Activated CD4-positive, alpha-beta T cell treated with anti-CD3 and anti-CD28 coated beads for 48 hours (primary cell): ENCODE measurements at places on chromosomes 12 and 14.

- DNase-seq = no peak
These were observed 38.3 kb downstream of the LRCOL1 start for GRCh38 chr12:132572106-132572505.

DNA sequence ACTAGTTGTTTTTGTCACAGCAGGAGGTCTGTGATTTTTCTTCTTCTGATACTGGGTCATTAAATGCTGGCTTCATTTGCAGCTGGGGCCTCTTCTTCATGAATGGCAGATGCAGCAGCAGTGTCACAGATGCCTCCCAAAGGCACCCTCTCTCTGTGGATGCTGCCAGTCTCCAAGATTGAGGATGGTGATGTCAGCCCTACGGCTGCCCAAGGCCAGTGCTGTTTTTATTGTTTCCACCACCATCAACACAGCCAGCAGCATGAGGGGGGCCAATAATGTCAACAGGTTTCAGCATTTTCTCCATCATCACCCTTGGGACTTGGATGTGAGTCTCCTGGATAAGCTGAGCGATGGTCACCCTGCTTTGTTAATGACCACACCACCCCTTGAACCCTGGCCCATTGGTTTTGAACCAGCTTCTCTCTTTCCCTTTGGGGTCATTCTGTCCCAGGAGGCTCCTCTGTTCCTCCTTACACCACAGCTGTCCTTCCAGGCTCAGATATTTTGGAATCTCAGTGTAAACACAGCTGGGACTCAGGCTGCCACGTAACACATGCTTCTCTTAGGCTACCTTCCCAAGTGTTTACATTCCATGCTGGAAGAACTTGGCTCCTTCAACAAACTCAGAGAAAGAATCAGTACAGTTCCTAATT, 151.7 kb upstream of the DDHD1 start:
- DNase-seq = no peak

DNA sequence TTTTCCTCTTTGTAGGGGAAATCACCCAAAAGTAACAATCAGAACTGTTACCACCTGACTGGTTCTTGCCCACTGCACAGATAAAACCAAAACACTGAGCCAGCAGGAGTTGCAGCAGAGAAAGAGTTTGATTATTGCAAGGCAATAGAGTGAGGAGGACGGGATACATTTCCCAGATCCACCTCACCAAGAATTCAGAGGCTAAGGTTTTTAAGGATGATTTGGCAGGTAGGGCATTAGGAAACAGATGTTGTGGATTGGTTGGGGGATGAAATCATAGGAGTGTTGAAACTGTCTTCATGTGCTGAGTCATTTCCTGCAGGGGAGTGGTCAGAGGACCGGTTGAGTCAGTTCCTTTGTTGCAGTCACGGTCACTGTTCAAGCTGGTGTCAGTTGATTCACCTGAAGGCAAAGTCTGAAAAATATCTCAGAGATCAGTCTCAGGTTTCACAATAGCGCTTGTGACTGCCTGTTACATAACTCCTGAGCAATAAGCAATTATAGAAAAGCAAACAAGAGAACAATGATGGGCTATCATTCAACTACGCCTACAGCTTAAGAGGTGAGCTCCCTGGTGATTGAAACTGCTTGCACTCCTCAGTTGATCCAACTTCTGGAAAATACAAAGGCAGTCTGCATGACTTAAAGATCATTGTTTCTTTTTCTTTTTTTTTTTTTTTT, 20.3 kb upstream of the AMN1 start:
- DNase-seq = peak; percentile 77

DNA sequence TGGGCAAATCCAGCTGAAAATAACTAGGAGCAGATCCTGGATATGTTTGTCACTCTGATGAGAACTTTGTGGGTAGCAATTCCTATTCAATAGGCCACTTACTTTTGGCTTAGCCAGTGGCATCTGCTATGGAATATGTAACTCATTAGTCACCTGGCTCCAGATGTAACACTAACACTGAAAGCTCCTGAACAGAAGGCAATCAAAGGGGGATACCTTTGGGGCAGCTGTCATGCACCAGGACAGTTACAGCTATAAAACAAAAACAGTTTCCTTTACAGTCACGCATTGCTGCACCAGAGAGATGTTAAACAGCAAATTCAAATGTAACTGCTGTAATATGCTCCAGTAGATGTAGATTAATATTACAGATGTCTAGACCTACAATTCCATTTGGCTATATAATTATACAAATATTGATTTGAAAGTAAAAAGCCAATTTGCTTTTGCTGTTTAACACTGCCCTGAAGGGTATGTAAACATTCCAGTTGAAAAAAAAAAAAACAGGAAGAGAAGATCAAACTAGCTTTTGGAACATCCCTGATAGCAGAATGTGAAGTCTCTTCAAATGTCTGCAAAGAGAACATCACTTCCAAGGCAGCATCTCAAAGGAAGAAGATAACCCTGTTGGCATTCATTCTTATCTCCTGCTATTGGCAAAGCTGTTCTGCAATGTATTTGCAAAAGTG, 18.4 kb downstream of the RACGAP1 start:
- no peak for DNase-seq

- no peak for DNase-seq
These were observed 30.9 kb upstream of the LUM start for GRCh38 chr12:91142221-91142631.

DNA sequence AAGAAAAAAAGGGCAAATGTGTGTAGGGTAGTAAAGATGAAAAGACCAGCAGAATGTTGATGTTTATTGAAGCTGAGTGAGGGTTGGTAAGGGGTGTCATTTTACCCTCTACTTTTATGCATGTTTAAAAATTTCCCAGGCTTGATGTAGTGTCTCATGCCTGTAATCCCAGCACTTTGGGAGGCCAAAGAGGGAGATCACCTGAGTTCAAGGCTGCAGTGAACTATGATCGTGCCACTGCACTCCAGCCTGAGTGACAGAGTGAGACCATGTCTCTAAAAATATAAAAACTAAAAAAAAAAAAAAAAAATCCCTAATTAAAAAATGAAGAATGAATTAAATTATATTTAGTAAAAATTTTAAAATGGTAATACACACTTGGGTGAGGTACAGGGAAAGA, 8.5 kb downstream of the SEL1L start:
- DNase-seq = no peak

DNA sequence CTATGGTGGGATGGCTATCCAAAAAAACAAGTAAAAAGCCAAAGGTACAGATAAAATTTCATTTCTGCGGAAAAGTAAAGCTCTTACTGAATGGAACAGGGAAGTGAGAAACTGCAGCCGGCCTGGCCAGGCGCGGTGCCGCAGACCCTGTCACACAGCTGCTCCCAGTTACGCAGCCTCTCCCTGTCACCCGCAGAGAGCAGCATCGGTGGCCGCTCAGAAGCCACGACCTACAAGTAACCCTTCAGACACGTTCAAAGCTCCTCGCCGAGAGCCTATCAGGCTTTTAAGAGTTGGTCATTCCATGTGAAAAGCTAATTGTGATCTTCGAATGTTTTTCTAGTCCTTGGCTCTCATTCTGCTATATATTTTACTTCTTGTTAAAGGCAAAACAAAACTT, 11.0 kb upstream of the ANKLE2 start:
- DNase-seq = no peak

GRCh38 chr12:67651132-67651695, 2.7 kb downstream of the DYRK2 start:
- DNase-seq = peak; percentile 40

DNA sequence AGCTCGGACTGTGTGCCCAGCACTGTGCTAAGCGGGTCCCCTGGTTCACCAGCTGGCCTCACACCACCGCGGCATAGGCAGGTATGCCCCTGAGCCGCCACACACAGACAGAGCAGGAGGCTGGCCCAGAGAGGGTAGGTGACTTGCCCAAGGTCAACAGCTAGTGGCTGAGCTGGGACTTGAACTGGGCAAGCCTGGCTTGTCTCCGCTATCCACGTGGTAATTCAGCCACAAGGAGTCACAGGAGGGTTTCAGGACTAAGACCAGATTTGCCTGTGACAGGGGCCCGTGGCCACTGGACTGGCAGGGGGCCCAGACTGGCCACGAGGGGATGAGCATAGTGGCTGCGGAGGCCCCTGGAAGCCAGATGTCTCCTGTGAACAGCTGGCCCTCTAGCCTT, 47.7 kb downstream of the NCOR2 start:
- DNase-seq = no peak

- no peak for DNase-seq
These were observed 100.5 kb upstream of the SSTR1 start for GRCh38 chr14:38107216-38107631.

GRCh38 chr14:64253672-64254071, 40.5 kb downstream of the ESR2 start:
- DNase-seq = no peak

- no peak for DNase-seq
These were observed 15.3 kb upstream of the PELI2 start for GRCh38 chr14:56102941-56103340.

DNA sequence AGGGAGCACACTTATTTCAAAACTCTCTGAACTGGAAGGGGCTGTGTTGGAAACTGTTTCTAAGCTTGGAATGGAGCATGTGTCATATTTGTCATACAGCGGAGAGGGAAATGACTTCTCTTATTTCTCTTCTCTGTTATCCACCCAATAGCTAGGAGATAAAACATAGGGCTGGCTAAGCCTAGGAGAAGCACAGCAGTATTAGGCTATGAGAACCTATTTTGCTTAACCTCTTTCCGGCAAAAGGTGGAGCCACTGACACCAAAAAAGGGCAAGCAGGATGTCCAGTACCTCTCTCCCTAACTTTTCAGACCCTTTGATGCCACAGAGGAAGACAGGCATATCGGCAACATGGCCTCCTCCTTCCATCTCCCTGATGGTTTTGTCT, 148.3 kb downstream of the CRADD start:
- no peak for DNase-seq

DNA sequence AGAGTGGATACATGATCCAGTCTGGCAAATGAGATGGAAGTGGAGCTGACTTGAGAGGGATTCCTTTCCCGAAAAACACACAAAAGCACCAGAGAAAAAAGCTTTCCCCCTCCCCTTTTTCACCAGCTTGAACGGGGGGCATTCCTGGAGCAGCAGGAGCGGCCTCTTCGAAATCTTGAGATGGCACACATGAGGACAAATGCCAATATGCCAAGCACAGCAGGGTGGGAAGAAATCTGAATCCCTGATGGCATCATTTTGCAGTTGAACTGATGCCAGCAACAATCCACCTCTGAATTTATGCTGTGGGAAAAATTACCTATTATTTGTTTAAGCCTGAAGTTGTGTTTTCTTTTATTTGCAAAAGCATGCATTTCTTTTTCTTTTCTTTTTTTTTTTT, 29.7 kb upstream of the BICD1 start:
- no peak for DNase-seq

DNA sequence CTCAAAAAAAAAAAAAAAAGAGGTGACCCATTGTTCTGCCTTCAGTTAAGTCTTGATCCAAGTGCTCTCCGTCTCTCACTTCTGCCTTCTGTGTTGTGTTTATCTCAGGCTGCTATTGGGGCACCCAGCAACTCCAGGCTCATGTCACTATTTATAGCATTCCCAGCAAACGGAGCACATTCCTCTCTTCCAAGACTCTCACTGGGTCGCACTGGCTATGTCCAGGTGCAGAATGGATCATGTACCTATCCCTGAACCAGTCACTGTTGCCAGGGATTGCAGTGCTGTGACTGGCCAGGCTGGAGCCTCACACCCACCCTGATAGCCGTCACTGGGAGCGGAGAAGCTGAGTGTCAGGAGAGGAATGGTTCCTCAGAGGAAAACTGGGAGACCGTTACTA, 31.2 kb downstream of the RHOF start:
- DNase-seq = no peak

DNA sequence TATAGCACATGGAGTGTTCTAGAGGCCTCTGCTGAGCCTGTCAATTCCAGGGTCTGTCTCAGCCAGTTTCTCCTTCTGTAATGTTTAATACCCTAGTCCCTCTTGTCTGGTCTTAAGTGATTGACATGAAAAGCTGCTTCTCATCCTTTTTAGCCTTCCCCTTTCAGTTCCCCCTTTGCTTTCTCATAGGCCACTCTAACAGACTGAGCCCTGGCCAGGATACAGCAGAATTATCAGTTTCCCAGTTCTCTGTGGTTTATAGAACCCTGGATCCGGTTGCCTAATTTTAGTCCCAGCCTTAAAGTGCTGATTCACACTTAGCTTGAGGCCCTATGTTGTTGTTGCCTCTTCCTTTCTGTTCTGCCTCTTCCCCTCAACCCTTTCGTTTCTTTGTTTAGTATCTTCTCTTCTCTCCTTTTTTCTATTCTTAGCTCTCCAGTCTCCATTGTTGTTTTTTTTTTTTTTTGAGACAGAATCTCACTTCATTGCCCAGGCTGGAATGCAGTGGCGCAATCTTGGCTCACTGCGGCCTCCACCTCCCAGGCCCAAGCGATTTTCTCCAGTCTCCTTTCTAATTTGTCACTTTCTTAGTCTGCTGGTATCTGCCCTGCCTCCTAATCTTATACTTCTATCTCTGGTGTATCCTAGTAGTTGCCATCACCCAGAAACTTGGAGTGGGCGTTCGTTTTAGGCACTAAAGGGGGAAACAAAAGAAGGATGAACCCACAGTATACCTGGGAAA, 2.9 kb upstream of the BIN2 start:
- DNase-seq = no peak

DNA sequence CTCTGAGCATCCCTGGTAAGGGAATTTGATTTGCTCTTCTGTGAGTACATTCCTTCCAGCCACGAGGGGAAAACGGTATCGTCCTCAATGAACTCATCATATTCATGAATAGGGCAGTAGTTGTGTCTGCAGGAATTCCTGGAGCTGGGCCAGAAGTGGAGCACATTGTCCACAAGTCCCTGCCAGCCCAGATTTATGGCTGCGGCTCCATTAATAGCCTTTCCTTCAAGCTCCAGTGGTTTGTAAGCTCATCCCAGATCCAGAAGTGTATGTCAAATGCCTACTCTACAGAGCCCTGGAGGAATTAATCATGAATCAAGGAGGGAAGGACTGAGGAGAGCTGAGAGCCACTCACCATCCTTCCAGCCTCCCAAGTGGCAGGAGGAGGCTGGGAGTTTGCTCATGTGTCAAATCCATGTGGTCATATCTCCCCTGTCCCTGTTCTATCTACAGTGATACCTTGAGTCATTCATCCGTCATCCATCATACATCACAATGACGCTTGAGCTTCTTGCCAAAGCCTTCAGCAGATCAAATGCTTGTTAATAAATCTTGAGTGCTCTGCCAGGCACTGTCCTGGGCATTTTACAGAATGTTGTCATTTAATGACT, 65.5 kb downstream of the SVOP start:
- no peak for DNase-seq

GRCh38 chr14:68608574-68608962, 184.3 kb downstream of the ZFP36L1 start:
- DNase-seq = no peak

DNA sequence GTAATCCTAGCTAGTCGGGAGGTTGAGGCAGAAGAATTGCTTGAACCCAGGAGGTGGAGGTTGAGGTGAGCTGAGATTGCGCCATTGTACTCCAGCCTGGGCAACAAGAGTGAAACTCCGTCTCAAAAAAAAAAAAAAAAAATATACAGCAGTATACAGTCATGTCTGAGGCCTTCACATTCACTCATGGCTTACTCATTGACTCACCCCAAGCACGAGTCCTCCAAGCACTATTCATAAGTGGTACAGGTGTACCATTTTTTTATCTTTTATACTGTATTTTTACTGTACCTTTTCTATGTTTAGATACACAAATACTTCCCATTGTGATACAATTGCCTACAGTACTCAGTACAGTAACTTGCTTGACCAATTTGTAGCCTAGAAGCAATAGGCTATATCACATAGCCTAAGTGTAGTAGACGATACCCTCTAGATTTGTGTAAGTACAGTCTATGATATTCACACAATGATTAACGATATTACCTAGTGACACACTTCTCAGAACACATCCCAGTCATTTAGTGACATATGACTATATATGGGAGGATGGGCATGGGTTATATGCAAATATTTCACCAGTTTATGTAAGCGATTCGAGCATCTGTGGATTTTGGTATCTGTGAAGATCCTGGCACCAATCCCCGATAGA, 12.2 kb downstream of the LLPH start:
- DNase-seq = no peak
